ENCODE measurements at places on chromosomes 6 and 20.

- no peak for DNase-seq
These were observed 1242.7 kb downstream of the EPHA7 start for GRCh38 chr6:92176666-92177065.

DNA sequence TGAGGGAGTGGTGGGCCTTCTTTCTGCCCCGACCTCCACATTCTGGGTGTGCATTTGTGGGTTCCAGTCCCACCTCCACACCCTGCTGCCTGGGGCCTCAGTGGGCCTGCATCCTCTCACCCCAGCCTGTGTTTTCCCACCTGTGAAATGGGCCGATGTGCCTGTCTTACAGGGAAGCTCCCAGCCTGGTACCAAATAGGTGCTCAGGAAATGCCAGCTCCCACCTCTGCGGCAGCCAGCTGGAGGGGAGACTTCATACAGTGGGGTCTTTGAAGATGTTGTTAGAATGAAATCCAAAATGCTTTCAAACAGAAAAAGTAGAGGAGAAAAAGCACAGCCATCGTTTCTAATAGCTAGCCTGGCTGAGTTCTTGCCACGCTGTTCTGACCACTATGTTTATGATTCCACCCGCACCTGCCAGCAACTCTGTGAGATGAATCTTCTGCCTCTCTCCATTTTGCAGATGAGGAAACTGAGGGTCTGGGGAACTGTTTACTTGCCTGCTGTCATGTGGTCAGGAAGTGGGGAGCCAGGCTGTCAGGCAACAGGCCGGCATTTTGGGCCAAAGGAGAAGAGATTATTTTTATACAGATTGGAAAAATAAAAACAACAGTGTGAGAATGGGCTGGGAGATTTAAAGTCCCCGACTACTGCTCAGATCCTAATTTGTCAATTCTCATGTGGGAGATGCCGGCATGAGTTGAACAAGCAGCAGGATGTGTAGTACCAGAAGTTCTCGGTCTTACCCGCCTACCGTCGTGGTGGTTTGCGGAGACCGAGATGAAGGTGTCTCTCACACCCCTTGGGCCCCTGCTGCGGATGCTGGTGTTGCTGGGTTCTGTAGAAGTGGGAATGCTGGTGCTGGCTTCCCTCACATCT lies 4.6 kb downstream of the TMEM181 start:
- no peak for DNase-seq

- DNase-seq: no peak
These were observed 398.5 kb downstream of the LMBRD1 start for GRCh38 chr6:69398311-69398710.

- DNase-seq: no peak
These were observed 17.2 kb downstream of the CHMP4B start for GRCh38 chr20:33828326-33828844.

GRCh38 chr6:44921798-44922197 lies 406.3 kb upstream of the RUNX2 start:
- no peak for DNase-seq

- DNase-seq: peak; percentile 14
These were observed 128.0 kb downstream of the PHACTR1 start for GRCh38 chr6:12844284-12845223.

GRCh38 chr20:1209447-1210387 lies 6.5 kb downstream of the C20orf202 start:
- no peak for DNase-seq

GRCh38 chr6:56849896-56850295 lies 105.0 kb upstream of the BEND6 start:
- DNase-seq: no peak
